ENCODE measurements at places on chromosomes 6 and 20. TPM values are rescaled to one million over a fixed set of nuclear protein-coding genes. Genes with fewer than 3 reads are reported as not detected.

The HDGFL1 gene
- polyA plus RNA-seq: not detected

The OOEP gene
- polyA plus RNA-seq: not detected

The CALHM4 gene
- 0.32 TPM for polyA plus RNA-seq

The SMLR1 gene
- not detected for polyA plus RNA-seq

The SLC17A1 gene
- not detected for polyA plus RNA-seq

The TUBB1 gene
- polyA plus RNA-seq: 9.7 TPM

The GPX5 gene
- not detected for polyA plus RNA-seq

The TSHZ2 gene
- polyA plus RNA-seq: not detected

The MOXD1 gene
- 3.8 TPM for polyA plus RNA-seq

The COL9A1 gene
- polyA plus RNA-seq: not detected

The LY6G6D gene
- not detected for polyA plus RNA-seq

The FILIP1 gene
- not detected for polyA plus RNA-seq

The DNAH8 gene
- polyA plus RNA-seq: not detected
